ENCODE measurements at places on chromosomes 16 and 17.
A peak's percentile ranks its signal among the peaks of the same experiment; 100 is the strongest.

DNA sequence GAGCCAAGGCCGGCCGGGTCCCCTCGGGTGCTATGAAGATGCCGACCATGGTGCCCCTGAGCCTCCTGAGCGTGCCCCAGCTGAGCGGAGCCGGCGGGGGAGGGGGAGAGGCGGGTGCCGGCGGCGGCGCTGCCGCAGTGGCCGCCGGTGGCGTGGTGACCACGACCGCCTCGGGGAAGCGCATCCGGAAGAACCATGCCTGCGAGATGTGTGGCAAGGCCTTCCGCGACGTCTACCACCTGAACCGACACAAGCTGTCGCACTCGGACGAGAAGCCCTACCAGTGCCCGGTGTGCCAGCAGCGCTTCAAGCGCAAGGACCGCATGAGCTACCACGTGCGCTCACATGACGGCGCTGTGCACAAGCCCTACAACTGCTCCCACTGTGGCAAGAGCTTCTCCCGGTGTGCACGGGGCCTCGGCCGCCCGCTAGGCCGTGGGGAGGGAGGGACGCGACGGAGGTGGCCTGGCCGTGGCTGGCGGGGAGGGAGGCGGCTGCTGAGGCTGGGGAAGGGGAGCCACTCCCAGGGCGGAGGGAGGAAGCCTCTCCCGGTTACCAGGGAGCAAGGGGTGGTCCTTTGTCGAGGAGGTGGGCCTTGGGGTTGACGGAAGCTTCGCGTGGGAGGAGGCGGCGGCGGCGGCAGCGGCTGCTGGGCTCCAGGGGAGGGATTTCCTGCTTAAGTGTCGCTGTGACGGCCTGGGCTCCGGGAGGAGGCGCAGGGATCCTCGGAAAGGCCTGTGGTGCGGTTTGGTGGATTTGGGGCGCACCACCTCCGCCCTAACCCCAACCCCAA lies 1.3 kb downstream of the MAZ start:
- peak; percentile 89 for DNase-seq

DNA sequence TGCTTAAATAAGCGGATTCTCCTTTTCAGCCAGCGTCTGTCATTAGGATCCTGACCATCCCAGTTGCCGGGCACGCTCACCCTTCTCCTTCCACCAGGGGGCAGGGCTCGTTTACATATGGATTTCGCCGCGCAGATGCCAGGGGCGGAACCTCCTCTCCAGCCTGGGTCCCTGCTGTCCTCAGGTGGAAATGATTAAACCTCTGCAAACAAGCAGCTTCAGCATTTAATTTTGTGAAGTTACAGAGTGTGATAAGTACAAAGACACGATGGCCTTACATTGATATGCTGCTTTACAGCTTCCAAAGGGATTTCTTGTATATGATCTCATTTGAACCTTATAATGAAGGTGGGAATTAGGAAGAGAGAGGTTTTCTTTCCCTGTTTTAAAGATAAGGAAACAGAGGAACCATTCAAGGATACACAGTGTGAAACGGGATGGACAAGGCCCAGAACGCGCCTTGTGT lies 3.9 kb upstream of the KRT28 start:
- peak; percentile 68 for DNase-seq

DNA sequence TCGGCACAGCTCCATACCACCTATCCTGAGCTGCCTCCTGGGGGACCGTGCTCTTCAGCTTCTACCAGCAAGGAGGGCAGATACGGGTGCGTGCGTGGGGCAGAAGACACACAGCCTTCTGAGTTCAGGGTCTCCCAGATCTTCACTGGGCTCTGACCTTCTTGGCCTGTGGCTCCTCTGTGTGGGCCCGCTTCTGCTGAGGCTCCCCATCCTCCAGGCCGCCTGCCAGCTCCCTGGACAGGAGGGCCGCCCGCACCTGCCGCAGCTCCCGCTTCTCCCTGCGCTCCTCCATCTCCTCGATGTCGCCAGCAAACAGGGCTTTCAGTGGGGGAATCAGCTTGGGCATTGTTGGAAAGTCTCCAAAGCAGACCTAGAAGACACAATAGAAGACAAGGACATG lies 25.2 kb downstream of the ELAC2 start:
- DNase-seq: no peak

DNA sequence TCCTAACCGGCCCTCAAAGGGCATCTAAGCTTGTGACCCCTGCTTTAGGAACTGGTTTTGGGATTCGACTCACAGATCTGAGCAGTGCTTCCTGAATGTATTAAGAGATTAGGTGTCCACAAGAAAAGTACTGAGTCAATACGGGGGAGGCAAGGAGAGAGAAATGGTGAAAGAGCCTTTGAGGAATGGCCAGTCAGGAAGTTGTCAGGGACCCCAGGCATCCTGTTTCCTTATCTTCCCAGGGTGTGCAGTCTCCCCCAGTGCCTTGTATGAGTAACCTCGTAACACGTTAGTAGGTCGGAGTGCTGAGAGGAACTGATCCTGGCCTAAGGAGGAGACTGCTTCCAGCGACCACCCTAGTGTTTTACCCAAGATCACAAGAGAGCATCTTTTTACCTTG lies 16.4 kb upstream of the TMED6 start:
- no peak for DNase-seq

DNA sequence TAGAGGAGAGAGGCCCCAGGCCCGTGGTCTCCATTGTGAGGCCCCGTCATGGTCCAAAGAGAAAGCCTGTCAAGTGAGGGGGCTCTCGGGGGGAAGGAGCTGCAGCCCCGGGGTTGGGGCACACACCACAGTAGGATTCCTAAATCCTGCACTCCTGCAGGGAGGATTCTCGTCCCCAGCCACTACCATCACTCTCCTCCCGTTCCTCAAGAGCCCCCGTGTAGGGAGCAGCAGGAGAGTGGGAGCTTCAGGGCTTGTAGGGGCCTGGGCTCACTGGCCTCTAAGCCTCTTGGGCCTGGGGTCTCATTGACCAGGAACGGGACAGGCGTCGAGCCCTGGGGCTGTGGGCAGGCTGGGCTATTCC lies 821 bp downstream of the C16orf86 start:
- DNase-seq: no peak

- no peak for DNase-seq
These were observed 5.8 kb upstream of the OGFOD3 start for GRCh38 chr17:82424001-82424862.

DNA sequence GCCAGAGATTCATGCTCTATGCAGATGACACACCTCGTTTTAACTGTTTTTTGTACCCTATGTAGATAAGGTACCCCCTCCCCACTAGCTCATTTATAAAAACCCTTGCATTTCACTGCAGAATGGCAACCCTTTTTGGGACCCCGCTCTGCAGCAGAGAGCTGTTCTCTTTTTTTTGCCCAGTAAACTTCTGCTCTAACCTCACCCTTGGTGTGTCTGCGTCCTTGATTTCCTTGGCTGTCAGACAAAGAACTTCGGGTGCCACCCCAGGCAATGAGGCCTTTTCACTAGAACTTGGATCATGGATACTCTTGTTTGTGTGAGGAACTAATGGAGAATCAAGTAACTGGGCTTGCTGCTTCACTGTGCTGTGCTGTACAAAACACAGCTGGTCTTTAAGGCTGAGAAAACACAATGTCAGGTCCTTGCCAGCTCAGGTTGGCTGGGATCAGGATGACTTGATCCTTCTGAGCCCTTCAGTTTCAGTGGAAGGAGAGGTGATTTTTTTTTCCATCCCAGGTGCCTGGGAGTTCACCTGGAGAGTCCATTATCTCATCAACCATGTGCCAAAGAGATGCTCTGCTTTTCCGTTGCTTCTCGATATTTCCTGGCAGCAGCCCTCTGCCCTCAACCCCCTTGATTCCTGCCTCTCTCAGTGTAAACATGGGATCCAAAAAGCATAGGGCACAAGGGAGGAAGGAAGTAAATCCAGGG lies 133.2 kb upstream of the FAM20A start:
- DNase-seq: no peak

DNA sequence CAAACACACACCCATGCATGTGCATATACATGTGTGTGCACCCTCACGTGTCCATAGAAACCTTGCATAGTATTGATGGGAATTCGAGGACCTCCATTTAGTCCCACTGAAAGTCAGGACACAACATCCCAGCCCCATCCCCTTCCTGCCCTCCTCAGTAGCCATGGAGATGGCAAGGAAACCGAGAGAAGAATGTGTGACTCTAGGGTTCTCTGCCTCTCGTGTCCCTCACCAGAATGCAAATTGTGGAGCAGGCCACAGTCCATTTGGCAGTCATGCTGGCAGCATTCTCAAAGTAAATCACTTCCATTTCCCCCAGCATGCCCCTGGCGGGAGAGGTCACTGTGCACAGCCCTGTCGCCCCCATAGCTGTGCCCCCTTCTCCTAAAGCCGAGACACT lies 141.1 kb downstream of the MSI2 start:
- no peak for DNase-seq

DNA sequence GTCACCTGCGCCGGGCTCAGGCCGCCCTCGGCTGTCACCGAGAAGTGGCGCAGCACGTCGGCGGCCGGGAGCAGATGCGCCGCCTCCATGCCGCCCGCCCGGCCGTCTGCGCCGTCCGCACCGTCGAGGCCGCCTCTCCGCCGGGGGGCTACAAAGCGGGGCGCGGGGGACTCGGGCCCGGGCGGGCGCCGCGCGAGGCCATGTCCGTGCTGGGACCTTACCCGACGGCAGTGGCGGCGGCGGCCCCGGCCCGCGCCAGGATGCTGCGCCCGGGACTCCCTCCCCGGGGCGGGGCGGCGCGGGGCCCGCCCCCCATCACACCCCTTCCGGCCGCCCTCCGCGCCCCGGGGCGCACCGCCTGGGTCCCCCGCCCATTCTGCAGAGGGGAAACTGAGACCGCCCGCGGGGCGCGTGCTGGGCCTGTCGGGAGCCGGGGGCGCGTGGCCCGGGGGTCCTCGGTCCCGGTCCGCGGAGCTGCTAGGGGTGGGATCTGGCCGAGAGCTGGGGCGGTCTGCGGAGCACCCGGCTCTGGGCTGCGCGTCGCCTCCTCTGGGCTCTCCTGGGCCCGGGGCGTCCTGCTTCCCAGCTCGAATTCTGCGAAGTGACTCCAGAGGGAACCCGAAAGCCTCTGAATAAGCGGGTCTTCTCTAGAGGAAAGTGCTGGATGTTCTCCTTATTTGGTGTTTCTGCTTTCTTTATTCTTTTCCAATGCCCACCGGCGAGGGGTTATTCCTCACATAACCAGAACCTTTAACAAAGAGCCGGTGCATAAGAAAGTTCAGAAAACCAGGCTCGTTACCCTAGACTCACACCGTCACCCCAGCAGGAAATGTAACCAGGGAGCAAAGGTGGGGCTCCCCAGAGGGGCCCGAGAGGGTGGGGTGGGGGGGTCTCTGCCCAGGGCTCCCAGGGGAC lies at the start of gene ATP2A3:
ATP2A3 (minus strand) TSS at position 235 of the 915 bp plus-strand sequence; CDS start at position 89, 146 bp downstream.
- no peak for DNase-seq

GRCh38 chr16:75065521-75066149 lies 50.9 kb downstream of the LDHD start:
- DNase-seq: no peak

- no peak for DNase-seq
These were observed 13.7 kb upstream of the CD300E start for GRCh38 chr17:74637265-74637664.

DNA sequence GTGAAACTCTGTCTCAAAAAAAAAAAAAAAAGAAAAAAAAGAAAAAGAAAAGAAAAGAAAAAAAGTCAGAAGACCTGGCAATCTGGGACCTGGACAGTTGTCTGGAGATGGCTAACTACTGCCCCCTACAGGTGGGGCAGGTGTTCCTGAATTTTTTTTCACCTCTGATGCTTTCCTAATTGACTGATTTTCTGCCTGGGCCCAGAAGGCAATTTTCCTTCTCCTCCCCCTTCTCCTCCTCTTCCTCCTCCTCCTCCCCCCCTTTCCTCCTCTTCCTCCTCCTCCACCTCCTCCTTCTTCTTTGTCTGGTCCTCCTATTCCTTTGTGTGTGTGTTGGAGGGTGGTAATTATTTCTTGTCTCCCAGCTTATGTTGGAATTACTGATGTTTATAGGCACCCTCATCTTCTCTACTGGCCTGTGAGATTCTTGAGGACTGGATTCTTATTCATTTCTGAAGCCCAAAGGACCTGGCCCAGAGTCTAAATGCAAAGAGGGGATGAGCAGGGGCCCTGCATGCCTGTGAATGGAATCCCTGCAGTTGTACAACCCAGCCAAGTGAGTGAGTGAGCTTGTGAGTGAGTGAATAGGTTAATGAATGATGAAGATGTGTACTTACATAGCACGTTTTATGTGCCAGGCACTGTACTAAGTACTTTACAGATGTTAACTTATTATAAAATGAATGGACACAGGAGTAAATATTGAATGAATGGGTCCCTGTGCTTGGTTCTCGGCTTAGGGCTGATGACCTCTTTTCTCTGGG lies 26.9 kb downstream of the IRX5 start:
- no peak for DNase-seq

- DNase-seq: no peak
These were observed 146.6 kb downstream of the USP22 start for GRCh38 chr17:20896153-20896649.

GRCh38 chr16:85948138-85948509 lies 49.2 kb downstream of the IRF8 start:
- no peak for DNase-seq

DNA sequence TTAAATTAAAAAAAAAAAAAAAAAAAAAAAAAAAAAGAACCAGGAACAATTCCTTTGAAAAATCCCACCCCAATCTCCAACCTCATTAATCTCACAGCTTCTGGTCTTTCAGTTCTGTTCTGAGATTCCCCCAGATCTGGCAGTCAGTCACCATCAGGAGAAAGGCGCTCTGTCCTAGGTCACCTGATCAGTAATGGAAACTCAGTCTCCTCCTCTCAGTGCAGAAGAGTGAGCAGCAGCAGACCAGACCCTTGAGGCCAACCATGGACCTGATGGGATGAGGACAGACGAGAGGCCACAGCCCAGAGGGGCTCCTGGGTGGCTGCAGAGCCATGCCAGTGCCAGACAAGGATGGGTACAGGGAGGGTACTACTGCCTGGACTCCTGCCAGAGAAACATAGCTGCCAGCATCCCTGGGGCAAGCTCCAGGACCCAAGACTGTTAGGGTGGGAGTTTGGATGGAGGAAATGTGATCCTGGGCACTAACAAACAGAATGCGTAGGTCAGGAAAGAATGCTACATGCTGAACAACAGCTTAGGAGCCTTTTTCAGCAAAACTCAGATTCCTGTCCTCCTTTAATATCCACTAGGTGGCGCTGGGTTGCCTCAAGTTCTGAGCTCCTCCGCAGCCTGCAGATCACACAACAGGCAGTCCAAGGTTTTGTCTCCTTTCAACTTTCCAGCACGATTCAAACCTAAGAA lies 28.7 kb downstream of the MPG start:
- DNase-seq: peak; percentile 71

DNA sequence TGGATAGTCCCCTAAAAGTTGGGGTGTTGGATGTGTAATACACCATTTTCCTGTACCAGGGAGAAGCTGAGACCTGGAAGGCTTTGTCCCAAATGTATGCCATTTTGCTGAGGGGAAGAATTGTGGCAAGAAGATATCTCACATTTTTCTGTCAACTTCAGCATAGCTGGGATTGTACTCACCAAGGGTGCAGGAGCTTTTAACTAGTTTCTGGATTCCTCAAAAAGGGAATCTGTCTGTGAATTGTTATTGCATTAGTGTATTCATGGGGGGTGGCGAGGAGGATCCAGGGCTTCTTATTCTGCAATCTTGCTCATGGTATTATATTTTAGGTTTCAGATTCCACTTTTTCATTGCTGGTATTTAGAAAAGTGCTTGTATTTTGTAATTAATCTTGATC lies 208.2 kb upstream of the MYOCD start:
- DNase-seq: no peak

GRCh38 chr17:3809135-3809534 lies 8.1 kb upstream of the ITGAE start:
- DNase-seq: no peak

All from left kidney (tissue), 8 donors.